ENCODE measurements at places on chromosomes 11 and 22. TPM values are rescaled to one million over a fixed set of nuclear protein-coding genes. Genes with fewer than 3 reads are reported as not detected.

The GLYATL1 gene
- total RNA-seq = not detected

The SCGB1D2 gene
- not detected for total RNA-seq

DNA sequence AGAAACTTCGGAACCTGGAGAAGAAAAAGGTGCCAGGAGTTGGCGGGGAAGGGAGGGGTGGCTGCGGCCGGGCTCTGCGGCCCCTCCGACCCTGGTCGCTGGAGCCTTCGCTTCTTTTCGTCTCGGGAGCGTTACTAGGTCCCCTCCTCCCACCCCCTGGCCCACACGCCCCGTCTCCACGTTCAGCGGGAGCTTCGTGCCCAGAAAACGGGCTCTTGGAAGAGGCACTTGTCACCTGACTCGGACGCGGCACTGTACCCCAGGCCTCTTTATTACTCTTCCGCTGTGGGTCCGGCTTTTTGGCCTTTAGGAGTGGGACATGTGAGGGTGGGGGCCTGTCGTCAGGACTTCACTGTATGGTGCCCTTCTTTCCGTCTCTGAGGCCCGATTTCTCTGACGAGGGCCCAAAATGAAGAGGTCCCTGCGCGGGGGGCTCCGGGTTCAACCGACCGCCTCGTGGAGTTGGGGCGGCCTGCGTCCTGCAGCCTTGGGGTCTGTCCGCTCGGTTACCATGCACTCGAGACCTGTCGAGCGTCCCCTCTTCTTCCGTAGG is 1.2 kb downstream of the CAPRIN1 start:
- H3K4me1 ChIP-seq = peaks cover 49% of the 10 kb centered on the region
- H3K36me3 ChIP-seq = peaks cover 13% of the 10 kb centered on the region
- H3K27me3 ChIP-seq = no peaks in the 10 kb centered on the region
- peak overlapping the region; percentile 92 for H3K4me3 ChIP-seq

- H3K4me3 ChIP-seq = no peak overlapping the region
- no peaks in the 10 kb centered on the region for H3K4me1 ChIP-seq
- no peaks in the 10 kb centered on the region for H3K36me3 ChIP-seq
- H3K27me3 ChIP-seq = peaks cover 12% of the 10 kb centered on the region
- no peak for DNase-seq
Observed at GRCh38 chr22:44995105-44995514, 14.7 kb downstream of the PHF21B start.

The ARHGAP20 gene
- 5.5 TPM for total RNA-seq

DNA sequence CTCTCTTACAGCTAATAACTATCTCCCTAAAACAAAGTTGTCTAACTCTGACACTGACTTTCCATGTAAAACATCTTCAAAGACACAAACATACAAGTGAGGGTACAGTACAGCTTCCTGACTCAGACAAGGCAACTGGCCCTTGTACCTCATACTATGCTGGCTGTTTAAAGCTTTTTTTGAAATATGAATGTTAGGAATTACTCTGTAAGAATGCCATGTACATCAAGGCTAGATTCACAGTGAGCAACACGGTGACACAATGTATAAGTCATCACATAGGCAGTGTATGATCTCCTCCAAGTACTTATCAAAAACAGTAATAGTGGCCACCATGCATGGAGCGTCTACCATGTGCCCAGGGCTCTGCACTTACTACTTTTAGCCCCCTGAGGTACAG is 28.6 kb downstream of the ALG8 start:
- no peak for DNase-seq
- H3K36me3 ChIP-seq = peaks cover 48% of the 10 kb centered on the region
- H3K4me1 ChIP-seq = no peaks in the 10 kb centered on the region
- no peak overlapping the region for H3K27ac ChIP-seq
- H3K27me3 ChIP-seq = no peaks in the 10 kb centered on the region

The C11orf87 gene
- 0.09 TPM for total RNA-seq

- H3K4me1 ChIP-seq = peaks cover 7% of the 10 kb centered on the region
- H3K36me3 ChIP-seq = no peaks in the 10 kb centered on the region
- H3K27me3 ChIP-seq = no peaks in the 10 kb centered on the region
- H3K27ac ChIP-seq = peak overlapping the region; percentile 60
Observed at GRCh38 chr11:70483077-70483861, 84.9 kb downstream of the CTTN start.

DNA sequence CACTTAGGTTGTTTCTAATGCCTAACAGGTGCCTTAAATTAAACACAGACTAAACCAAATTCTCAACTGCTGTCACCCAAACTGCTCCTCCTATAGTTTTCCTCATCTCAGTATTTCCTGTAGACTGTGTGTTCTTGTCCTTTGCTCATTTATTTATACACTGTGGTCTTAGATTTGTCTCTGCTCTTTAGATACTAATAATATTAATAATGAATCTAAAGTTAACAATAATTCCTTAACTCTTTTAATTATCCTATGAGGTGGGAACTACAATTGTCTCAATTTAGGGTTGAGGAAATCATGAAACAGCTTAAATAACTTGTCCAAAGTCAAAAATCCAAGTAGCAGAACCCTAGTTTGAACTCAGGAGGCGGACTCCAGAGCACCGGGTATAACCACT is 43.9 kb upstream of the YPEL1 start:
- H3K4me3 ChIP-seq = no peak overlapping the region
- peaks cover 55% of the 10 kb centered on the region for H3K36me3 ChIP-seq
- H3K27ac ChIP-seq = no peak overlapping the region
- no peaks in the 10 kb centered on the region for H3K27me3 ChIP-seq
- DNase-seq = no peak

DNA sequence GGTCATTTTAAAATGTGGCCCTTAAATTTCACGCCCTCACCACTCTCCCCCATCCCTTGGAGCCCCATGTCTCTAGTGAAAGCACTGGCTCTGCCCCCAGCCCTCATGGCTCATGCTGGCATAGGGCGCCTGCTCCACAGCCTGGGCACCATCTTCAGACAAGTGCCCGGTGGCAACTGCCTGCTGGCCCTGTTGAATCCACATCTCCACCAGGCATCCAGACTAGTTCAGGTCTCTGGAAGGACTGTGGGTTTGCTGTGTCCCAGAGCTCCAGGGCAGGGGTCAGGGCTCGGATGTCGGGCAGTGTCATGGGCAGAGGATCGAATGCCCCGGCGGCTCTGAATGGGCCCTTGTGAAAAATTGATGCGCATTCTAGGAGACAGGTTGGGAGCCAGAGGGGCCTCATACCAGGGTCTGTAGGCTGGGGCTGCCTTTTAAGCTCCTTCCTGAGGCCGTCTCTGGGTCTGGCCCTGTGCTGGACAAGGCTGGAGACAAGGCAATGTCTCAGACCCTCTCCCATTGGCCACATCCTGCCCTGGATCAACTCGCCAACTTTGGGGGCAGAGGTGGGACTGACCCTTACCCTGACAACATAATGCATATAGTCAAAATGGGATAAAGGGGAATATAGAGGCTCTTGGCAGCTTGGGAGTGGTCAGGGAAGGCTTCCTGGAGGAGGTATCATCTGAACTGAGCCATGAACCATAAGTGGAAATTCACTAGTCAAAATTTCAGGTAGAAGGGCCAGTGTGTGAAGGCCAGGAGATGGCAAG is 1.2 kb downstream of the MYO7A start:
- DNase-seq = no peak
- no peaks in the 10 kb centered on the region for H3K36me3 ChIP-seq
- peaks cover 24% of the 10 kb centered on the region for H3K4me1 ChIP-seq
- H3K4me3 ChIP-seq = no peak overlapping the region
- H3K27me3 ChIP-seq = peaks cover 4% of the 10 kb centered on the region

- H3K27me3 ChIP-seq = no peaks in the 10 kb centered on the region
- peaks cover 37% of the 10 kb centered on the region for H3K36me3 ChIP-seq
- H3K27ac ChIP-seq = no peak overlapping the region
- no peak overlapping the region for H3K4me3 ChIP-seq
Observed at GRCh38 chr11:455566-456147, 5.6 kb downstream of the PTDSS2 start.

The ZNF215 gene
- 2.3 TPM for total RNA-seq

- no peaks in the 10 kb centered on the region for H3K27me3 ChIP-seq
- no peak overlapping the region for H3K27ac ChIP-seq
- H3K36me3 ChIP-seq = no peaks in the 10 kb centered on the region
- no peak overlapping the region for H3K4me3 ChIP-seq
- H3K4me1 ChIP-seq = no peaks in the 10 kb centered on the region
Observed at GRCh38 chr11:20249796-20250195, 89.5 kb upstream of the DBX1 start.

The IL18 gene
- 48.7 TPM for total RNA-seq

DNA sequence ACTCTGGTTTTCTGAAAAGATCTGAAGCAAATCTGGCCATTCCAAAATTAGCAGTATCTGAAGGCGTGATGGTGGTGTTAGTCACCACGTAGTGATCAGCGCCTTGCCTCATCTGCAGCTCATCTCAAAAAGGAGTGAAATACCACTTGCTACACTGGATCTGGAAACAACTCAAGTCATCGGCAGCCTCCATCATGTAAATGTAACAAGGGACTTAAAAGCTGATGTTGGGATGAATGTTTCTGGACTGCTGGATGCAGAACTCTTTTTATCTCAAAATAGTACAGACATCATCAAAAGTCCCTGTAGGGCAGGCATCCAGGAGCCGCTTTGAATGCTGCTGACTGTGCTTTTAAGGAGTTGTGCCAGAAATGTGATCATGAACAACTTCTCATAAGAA is 14.1 kb upstream of the APLP2 start:
- H3K4me1 ChIP-seq = peaks cover 3% of the 10 kb centered on the region
- no peak for DNase-seq
- H3K36me3 ChIP-seq = no peaks in the 10 kb centered on the region
- no peak overlapping the region for H3K4me3 ChIP-seq

- H3K27ac ChIP-seq = no peak overlapping the region
- no peaks in the 10 kb centered on the region for H3K4me1 ChIP-seq
- H3K36me3 ChIP-seq = no peaks in the 10 kb centered on the region
- peaks cover 3% of the 10 kb centered on the region for H3K27me3 ChIP-seq
- DNase-seq = no peak
Observed at GRCh38 chr22:47854251-47854650, 1091.8 kb downstream of the TBC1D22A start.

The OSM gene
- 1.1 TPM for total RNA-seq

- H3K4me1 ChIP-seq = peaks cover 26% of the 10 kb centered on the region
- H3K36me3 ChIP-seq = peaks cover 100% of the 10 kb centered on the region
- H3K4me3 ChIP-seq = peak overlapping the region; percentile 1
- peak; percentile 79 for DNase-seq
- no peaks in the 10 kb centered on the region for H3K27me3 ChIP-seq
- H3K27ac ChIP-seq = peak overlapping the region; percentile 43
Observed at GRCh38 chr11:72012897-72013721, 14.4 kb downstream of the IL18BP start.
